Lung microvascular endothelial cell (primary cell): ENCODE measurements at places on chromosomes 3 and 15. TPM values are rescaled to one million over a fixed set of nuclear protein-coding genes. Genes with fewer than 3 reads are reported as not detected.

The CASR gene
- total RNA-seq: not detected in 2 replicates

The TPRG1 gene
- under 0.01 and 0.22 TPM in 2 replicates for total RNA-seq

The GOLGA6L4 gene
- total RNA-seq: 0.65 and 0.99 TPM in 2 replicates

The APBA2 gene
- 17.4 and 25.2 TPM in 2 replicates for total RNA-seq

The DGKG gene
- total RNA-seq: 2.0 TPM in 1 of 2 replicates, not detected in the other

The RBMS3 gene
- total RNA-seq: 22.6 and 24.2 TPM in 2 replicates

The PARP9 gene
- 12.2 and 12.3 TPM in 2 replicates for total RNA-seq

The NR1I2 gene
- total RNA-seq: not detected in 2 replicates

The GOLGA6L10 gene
- 0.20 and 0.44 TPM in 2 replicates for total RNA-seq

The PCOLCE2 gene
- not detected in 2 replicates for total RNA-seq

The ACSBG1 gene
- total RNA-seq: not detected in 2 replicates

The CYP8B1 gene
- not detected in 2 replicates for total RNA-seq

The NEDD4 gene
- 25.3 and 26.4 TPM in 2 replicates for total RNA-seq

The CRBN gene
- 48.6 and 74.4 TPM in 2 replicates for total RNA-seq

The PTPRG gene
- 5.8 and 16.8 TPM in 2 replicates for total RNA-seq

The ERC2 gene
- 1.5 and 2.2 TPM in 2 replicates for total RNA-seq

The SCAANT1 gene
- 1.7 TPM in 1 of 2 replicates, not detected in the other for total RNA-seq

The CLK3 gene
- 31.6 and 48.2 TPM in 2 replicates for total RNA-seq

The VIPR1 gene
- total RNA-seq: under 0.01 TPM in 1 of 2 replicates, not detected in the other

The PLA1A gene
- total RNA-seq: 3.5 and 6.2 TPM in 2 replicates

The SLC22A14 gene
- total RNA-seq: not detected in 2 replicates

The GPR62 gene
- total RNA-seq: not detected in 2 replicates

The CRABP1 gene
- not detected in 2 replicates for total RNA-seq
